ENCODE measurements at places on chromosomes 2 and 18.

DNA sequence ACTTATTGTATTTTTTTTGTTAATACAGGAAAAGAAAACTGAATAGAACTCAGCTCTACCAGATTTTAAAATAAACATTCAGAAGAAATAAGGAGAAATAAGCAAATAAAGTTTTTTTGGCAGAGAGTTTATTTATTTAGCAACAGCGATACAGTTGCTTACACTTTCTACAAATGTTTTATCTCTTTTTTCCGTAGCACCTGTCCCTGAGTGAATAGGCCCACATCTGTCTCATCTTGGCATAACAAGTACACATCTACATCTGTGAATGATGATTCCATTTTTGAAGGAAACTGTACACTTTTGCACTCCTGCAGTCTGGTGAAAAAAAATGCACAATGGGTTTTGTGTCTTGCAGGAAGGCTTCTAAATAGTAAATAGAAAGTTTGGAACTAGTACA lies 783.6 kb upstream of the ZEB2 start:
- no peak for DNase-seq

DNA sequence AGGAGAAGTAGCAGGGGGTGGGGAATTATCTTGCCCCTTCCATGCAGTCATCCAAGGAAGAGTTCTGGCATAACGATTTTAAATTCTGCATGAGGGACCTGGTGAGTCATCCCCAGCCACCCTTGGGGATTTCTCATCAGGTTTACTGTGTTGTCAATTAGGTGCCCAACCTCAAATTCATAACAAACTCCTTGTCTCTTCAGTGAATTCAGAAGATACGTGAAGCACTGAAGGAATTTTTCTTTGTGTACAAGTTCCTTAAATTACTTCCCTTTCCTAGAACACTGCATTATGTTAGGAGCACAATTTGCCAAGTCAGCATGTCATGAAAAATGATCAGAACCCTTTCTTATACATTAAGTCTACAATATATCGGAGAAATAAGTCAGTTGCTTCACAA lies 70.8 kb upstream of the NOSTRIN start:
- no peak for DNase-seq

DNA sequence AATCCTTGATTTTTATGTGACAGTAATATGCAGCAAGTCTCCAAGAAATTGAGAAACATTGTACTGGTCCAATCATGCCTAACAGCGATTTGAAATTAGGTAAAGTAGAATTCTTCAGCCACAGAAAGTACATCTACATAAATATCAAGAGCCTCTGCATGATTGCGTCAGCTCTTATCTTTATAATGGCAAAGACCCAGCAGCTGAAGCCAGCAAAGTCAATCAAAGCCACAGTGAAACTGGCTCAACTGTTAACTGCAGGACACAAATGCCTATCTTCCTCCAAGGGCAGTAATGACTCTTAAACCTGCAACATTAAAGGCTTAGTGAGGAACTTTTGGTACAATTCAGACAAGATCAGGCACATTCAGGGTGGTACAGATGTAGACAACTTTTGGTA lies 102.5 kb downstream of the BARD1 start:
- DNase-seq, result no peak

DNA sequence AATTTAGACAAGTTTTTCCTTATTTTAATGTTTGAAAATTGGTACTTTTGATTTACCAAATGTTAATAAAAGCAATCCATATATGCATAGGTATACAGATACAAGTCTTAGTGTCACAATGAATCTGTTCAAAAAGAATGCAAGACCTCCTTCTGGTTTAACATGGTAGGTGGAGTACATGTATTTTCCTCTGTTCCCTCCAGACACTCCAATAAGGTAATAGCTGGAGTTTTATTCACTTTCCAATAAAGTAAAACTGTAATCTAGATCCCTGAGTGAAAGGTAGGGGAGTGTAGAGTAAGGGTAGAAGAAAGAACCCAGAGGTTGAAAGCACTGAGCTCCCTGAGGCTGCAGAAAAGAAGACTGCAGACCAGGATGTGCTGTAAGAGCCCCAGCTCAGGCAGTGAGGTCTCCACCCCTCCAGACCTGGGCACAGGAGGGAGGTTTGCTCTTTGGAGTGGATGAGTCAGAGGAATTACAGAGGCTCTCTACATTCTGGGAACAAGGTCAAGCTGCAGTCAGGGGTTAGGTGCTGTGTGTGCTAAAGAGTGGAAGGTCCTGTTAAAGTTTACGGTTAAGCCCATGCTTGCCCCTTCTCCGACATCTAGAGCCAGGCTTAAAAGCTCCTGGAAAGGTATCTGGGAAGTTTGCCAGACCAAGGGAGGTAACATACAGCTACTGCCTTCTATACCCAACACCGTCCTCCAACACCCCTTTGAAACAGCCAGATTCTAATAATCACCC lies 27.6 kb upstream of the STAT1 start:
- DNase-seq, result no peak

DNA sequence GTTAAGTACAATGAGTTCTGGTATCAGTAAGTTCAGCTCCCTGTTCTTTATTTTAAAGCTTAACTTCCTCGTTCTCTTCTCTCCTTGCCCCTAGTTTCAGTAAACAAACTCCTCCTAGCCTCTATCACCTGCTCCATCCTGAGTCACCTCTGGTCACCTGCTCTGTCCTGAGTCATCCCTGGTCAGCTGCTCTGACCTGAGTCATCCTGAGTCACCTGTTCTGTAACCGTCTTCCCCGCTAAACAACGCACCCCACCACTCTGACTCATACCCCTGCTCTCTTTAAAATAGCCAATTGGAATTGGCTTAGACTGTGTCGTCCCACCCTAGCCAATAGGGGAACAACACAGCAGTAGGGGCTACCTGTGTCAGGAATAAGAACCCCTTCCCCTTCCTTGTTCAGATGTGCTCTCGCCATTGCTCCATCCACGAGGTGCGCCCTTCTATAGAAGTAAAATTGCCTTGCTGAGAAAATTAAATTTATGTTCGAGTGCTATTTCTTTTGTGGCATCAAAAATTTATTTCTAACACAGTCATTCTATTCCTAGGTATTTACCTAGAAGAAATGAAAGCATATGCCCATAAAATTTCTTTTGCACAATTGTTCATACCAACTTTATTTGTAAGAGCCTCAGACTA lies 24.9 kb upstream of the RMND5A start:
- no peak for DNase-seq

GRCh38 chr2:55302241-55302640 lies 33.2 kb upstream of the MTIF2 start:
- DNase-seq, result no peak

DNA sequence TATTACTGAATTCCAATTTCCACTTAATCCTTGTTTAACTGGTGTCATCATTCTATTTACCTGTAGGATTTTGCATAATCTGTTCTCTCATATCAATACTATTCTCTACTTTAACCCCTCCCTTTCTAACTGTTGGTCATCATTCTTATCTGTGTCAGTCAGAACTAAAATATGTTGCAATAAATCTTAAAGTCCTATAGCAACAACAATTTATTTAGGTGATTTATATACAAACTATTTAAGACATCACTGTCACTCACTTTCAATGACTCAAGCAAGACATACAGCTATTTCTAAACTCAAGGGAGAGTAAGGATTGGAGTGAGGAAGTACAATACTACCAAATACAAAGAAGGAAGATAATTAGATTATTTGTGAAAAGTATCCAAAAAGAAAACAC lies 740.4 kb downstream of the DSC3 start:
- no peak for DNase-seq

- no peak for DNase-seq
These were observed 505.0 kb upstream of the ID2 start for GRCh38 chr2:8176887-8177286.

GRCh38 chr2:104523921-104524320 lies 330.0 kb upstream of the POU3F3 start:
- no peak for DNase-seq

DNA sequence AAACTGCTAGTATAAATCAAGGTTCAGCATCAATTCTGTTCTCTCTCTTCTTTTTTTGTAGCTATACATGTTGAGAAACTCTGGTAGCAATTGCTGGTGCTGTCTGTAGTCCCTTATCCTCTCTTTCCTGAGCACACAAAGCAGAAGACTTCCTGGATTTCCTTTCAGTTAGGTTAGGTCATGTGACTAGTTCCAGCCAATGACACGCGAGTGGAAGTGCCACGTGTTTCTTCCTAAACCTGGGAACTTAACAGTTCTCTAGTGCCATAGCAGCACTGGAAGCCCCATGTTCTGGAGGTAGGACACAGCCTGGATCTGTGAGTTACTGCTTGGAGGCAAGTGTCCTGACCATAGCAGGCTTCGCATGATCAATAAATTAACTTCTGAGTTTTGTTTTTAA lies 125.9 kb downstream of the PLA2R1 start:
- DNase-seq, result no peak

DNA sequence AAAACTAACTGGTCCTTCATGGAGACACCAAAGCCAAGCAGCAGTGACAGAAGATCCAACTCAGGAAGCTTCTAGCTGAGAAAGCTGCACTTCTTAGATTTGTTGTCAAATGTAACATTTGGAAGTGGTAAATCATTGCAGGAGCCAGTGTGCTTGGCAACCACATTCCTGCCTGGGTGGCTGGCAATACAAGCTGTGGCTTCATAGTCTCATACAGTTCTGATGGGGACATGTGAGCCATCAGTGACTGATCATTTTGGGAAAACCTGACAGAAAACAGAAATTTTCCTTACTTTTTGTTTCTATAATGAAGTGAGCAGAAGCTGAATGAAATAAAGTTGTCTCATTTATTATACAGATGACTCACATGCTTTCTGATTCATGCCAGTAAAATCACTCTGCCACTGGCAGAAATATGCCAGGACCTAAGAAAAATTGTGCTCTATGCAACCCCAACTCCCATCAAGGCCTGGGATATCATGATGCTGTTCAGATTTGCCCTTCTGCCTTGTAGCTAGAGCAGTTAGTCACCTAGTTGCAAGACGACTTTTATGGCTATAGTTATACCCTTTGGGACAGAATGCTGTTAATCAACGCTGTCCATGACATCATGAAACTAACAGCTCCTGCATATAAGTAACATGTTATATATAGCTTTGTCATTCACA lies 508.1 kb downstream of the ADCYAP1 start:
- DNase-seq, result no peak
